AG04450 (cell line): ENCODE measurements at places on chromosomes 6 and 20. TPM values are rescaled to one million over a fixed set of nuclear protein-coding genes. Genes with fewer than 3 reads are reported as not detected.

The MYBL2 gene
- polyA plus RNA-seq = 1.7 and 2.5 TPM in 2 replicates

DNA sequence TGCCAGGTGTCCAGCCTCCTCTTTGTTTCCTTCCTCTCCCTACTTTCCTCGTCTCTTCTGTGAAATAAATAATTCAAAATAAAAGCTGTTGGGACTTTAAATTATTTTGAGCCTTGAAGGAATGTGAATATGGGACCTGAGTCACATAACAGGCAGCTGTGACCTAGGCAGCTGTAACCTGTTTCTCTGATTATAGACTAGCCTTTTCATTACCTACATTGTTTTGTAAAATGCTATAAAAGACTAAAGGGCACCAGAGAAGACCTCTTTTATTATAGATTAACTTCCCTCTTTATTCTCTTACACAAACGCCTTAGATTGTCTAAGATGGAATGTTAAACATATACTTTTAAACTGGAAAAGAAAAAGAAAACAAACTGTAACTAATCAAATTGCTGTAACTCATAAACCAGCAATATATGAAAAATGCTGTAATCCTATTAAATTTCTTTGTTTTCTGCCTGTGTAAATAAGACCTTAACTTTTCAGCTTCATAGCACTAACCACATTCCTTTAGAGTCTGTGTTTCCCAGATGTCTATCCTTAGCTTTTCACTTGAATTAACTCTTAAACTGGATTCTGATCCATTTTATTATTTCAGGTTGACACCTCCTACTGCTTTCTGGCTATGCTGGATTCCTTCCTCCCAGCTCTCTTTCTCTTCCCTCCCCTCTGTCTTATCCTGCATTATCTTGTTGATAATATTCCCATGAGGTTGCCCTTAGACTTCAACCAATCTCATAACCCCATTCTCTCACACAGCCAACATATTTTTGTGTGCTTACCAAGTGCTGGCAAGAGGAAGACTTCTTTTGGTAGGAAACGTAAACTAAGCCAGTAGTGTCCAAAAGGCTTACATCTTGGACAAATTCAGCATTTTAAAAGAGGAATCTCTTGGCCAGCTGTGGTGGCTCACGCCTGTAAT, 69.2 kb downstream of the TPD52L1 start:
- DNase-seq = no peak

The BMP6 gene
- polyA plus RNA-seq = 0.69 and 0.77 TPM in 2 replicates

DNA sequence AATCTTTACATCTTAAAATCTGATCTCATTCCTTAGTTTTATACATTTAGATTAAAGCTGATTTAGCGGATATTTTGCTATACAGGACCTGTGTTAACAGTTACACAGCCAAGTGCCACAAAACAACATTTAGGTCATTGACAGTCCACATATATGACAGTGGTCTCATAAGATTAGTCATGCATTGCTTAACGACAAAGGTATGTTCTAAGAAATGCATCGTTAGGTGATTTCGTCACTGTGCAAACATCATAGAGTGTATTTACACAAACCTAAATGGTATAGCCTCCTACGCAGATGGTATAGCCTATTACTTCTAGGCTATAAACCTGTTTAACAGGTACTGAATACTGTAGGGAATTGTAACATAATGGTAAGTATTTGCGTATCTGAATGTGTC, 21.6 kb downstream of the ADGRG6 start:
- no peak for DNase-seq

The ERVFRD-1 gene
- polyA plus RNA-seq = not detected in 2 replicates

The SLC22A2 gene
- not detected in 2 replicates for polyA plus RNA-seq

DNA sequence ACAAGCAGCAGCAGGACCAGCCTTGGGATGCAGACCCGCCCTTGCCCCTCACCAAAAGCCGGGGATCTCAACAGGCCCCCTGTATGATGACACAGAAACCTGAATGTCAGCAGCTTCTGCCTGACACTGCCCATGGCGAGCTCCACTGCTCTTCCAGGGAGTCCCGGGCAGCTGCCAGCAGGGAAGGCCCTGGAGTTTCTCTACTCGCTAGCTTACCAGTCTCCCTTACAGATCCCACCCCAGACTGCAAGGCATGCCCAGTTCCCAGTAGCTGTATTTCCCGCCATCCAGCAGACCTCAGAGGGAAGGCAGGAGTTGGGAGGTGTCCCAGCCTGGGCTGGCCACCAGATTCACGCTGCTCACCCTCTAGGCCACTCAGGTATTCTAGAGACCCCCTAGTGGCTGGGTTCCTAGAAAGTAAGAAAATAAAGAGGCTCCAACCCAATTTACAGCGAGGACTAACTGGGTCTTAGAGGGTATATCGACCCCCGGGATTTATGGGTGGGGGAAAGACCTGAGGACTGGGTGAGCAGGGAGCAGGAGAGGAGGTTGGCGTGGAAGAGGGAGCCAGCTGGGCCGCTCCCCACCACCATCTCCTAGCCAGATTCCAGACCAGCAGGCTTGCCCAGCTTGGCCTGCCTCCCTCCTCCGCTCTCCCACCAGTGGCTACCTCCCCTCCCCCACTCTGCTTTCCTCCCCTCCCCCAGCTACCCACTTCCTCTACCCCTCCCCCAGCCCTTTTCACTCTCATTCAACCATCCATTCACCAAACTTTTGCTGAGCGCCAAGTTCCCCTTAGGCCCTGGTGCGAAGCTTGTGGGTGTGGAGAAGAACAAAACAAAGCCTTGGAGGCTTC, 9.7 kb upstream of the HMGA1 start:
- no peak for DNase-seq

DNA sequence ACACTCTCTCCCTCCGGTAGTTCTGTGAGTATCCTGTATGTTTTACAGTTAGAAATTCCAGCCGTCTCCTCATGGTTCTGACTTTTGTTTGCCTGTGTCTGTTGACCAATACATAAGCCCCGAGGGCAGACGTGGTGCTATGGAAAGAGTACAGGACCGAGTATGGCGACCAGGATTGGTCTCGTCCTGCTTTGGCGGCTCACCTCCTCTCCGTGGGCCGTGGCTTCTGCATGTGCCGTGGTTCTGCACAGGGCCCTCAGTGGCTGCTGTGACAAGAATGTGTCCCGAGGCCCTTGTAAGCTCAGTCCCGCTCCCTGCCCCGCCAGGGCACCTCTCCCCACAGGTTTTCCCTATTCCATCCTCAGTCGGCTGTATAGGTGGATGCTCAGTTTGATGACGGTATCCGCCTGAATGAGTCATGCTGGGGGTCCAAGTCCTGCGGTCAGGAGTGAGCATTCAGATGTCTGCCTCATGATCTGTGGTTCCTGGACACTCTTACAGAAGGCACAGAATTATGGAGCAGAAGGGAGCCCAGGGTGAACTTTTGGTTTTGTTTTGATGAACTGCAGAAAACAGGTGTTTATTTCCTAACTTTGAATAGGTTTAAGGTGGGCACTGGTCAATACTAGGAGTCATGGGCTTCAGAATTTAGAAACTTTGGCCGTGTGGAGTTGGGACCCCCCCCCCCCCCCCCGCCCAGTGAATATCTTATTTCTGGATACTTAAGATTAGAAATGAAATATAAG, 1.2 kb downstream of the ARFGAP1 start:
- peak; percentile 47 for DNase-seq

DNA sequence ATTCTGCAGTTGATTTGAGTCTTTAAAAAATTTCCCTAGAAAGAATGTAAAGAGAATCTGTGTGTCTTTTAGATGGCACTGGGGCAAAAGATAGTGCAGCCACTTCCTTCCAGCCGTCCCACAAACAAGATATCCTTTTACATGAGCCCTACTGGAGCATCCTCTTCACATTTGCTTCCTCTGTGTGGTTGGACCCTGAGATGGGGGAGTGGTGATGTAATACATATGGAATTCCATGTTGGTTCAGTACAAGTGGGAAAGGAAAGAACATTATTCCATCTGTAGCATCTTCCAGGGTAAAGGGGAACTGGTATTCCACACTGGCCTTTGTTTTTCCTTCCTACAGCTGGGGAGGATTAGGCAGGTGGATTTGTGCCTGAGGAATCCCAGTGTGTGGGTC, 78.9 kb upstream of the ISM1 start:
- DNase-seq = no peak

GRCh38 chr20:18187020-18187419, 49.4 kb downstream of the KAT14 start:
- no peak for DNase-seq

DNA sequence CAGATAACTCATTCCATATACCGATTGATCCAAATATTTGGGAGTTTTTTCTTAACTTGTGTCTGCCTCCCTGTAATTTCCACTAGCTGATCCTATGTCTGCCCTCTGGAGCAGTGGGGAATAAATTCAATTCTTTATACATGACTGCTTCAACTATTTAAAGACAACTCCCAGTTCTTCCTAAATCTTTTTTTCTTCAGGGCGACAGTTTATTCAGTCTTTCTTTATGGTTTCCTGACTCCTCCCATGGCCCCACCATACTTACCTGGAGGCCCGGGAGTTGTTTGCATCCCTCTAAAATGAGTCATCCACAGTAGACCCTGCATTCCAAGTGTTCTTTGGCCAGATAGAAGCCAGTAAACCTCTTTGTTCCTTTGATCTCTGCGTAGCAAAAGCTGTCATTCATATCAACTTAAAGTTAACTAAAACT, 73.6 kb downstream of the LCA5 start:
- no peak for DNase-seq

The STMND1 gene
- not detected in 2 replicates for polyA plus RNA-seq
